Stimulated activated CD4-positive, alpha-beta T cell treated with anti-CD3 and anti-CD28 coated beads, Interleukin-4, amount 100 ng/mL, for 4 hours (primary cell): ENCODE measurements at places on chromosomes 3 and 15.

- peak; percentile 65 for DNase-seq
Measured at GRCh38 chr3:14124223-14124614, 451 bp downstream of the CHCHD4 start.

DNA sequence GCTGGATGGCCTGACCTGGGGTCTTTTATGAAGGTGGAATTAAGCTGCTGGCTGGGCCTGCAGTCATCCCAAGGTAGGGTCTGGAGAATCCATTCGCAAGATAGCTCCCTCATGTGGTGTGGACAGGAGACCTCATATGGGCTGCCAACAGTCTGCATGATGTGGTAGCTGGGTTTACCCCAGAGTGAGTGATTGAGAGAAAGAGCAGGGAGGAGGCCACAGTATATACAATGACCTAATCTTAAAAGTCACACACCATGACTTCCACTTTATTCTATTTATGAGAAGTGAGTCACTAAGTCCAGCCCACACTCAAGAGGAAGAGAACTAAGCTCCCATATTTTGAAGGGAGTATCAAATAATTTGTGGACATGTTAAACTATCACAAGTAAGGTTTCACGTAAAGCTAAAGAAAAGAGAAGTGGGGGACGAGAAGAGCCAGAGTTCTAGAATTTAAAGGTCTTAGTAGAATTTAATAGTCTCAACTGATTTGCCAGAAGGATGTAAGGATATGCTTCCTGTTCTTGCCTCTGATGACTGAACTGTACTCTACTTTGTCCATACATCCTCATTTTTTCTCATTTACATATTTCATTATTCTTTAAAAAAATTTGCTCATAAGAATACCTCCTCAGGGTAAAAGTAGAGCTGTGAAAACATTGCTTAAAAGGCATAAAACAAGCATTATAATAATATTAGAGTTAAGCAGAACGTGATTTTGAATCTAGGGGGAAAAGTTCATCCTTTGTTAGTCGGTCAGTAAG lies 184.4 kb downstream of the PEX5L start:
- no peak for DNase-seq

- DNase-seq = no peak
Measured at GRCh38 chr3:143343944-143344343, 224.4 kb downstream of the CHST2 start.

- no peak for DNase-seq
Measured at GRCh38 chr3:118473343-118473742, 561.3 kb downstream of the IGSF11 start.

GRCh38 chr3:136772709-136773108 lies 20.5 kb upstream of the STAG1 start:
- no peak for DNase-seq

DNA sequence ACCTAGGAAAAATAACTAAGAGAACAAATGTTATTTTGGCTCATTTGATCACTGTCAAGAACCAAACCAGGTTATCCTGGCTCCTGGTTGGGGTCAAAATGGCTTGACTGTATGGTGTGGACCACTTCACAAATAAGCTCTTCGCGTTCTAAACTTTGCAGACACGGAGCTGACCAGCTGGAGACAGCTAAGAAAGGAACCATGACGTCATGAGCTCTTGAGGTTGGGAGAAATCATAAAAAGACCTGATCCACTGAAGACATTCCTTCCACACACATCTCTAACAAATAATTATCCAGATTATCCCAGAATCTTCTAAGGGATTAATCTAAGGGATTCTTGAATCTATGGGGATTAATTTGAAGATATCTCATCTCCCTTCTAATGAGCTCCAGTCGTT lies 321.5 kb upstream of the IGF1R start:
- DNase-seq = no peak

GRCh38 chr3:112638327-112639020 lies 2.5 kb downstream of the CCDC80 start:
- DNase-seq = no peak

- DNase-seq = no peak
Measured at GRCh38 chr3:51715977-51716294, 9.1 kb downstream of the GRM2 start.

GRCh38 chr3:177441276-177441812 lies 244.1 kb upstream of the TBL1XR1 start:
- no peak for DNase-seq

GRCh38 chr3:64708456-64708855 lies 20.7 kb upstream of the ADAMTS9 start:
- DNase-seq = no peak

DNA sequence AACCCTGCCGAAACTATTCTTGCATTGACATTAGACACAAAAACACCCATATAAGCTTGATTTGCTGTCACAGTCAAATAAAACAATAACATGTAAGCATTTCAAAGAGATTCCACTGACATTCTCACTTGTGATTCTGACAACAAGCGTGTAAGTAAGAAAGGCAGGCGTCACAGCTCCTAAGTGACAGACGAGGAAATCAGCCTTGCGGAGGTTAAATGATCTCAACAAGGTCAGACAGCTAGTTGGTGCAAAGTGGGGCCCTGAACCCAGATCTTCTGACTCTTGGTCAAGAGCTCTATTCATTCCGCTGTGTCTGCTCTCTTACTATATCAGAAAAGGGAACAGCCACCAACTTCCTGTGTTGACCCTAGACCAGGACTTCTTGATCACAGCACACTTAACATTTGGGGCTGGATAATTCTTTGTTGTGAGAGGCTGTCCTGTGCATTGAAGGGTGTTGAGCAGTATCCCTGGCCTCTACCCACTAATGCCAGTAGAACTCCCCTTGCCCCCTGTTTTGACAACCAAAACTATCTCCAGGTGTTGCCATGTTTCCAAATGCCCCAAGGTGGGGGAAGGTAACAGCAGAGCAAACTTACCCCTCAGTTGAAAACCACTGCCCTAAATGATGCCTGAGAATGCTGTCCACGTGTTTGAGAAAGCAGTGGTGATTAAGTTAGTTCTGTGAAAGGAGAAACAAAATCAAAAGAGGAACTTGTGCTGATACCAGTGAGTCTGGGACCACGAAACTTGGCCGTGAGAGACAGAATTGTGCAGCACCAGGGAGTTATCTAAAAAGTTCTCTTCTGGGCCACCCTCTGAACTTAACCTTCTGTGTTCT lies 86.1 kb downstream of the LIPC start:
- DNase-seq = no peak

GRCh38 chr3:93924491-93924890 lies 49.2 kb downstream of the PROS1 start:
- no peak for DNase-seq

- DNase-seq = no peak
Measured at GRCh38 chr3:102529452-102529851, 94.6 kb downstream of the ZPLD1 start.

GRCh38 chr3:129118745-129119144 lies 2.9 kb downstream of the RAB43 start:
- DNase-seq = no peak
